ENCODE measurements at places on chromosomes 3 and 15. TPM values are rescaled to one million over a fixed set of nuclear protein-coding genes. Genes with fewer than 3 reads are reported as not detected.

GRCh38 chr3:59527493-59527892 is 477.7 kb upstream of the CFAP20DC start:
- H3K27ac ChIP-seq, result no peak overlapping the region
- no peaks in the 10 kb centered on the region for H3K27me3 ChIP-seq
- H3K4me1 ChIP-seq, result no peaks in the 10 kb centered on the region
- H3K4me3 ChIP-seq, result no peak overlapping the region
- no peaks in the 10 kb centered on the region for H3K36me3 ChIP-seq
- DNase-seq, result no peak

GRCh38 chr3:177470197-177470941 is 273.1 kb upstream of the TBL1XR1 start:
- H3K27ac ChIP-seq, result no peak overlapping the region
- H3K4me3 ChIP-seq, result no peak overlapping the region
- H3K27me3 ChIP-seq, result no peaks in the 10 kb centered on the region
- no peaks in the 10 kb centered on the region for H3K36me3 ChIP-seq
- DNase-seq, result no peak

The NLGN1 gene
- 19.4 TPM for total RNA-seq

DNA sequence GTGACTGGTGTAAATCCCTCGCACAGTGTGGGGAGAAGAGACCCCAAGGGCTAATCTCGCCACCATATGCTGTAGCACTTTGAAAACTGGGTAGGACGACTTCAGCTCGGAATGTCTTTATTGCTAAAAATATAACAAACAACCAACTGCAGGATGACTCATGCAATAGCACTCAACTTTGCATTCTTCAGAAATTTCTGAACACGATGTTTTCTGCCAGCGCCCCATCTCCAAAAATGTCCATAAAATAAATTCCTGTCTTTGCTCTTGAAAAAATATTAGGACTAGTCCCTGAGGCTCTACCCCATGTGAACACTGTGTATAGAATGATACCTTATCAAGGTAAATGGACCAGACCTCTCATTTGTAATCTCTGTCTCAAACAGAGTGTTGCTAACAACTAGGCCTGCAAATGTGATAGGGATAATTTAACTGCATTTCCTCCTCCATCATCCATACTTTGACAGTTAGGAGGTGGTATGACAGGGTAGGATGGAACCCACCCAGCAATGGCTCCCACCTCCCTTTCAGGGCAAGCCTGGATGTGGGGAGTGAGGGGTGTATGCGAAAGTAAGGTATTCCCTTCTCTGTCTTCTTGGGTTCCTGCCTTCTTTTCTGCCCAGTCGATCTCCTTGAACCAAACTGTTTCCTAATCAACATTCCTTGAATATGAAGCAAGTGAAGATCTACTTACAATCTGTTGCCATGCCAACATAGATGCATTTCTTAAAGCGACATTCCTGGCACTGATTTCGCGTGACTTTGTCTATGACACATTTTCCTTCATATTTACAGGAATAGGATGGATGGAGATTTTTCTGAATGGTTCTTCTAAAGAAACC is 201.1 kb downstream of the NR1D2 start:
- no peak overlapping the region for H3K27ac ChIP-seq
- no peak for DNase-seq
- H3K27me3 ChIP-seq, result no peaks in the 10 kb centered on the region
- no peaks in the 10 kb centered on the region for H3K4me1 ChIP-seq
- peaks cover 23% of the 10 kb centered on the region for H3K36me3 ChIP-seq
- H3K4me3 ChIP-seq, result no peak overlapping the region

GRCh38 chr3:112778353-112778948 is 68.2 kb downstream of the CD200R1L start:
- H3K4me1 ChIP-seq, result no peaks in the 10 kb centered on the region
- no peaks in the 10 kb centered on the region for H3K27me3 ChIP-seq
- no peak overlapping the region for H3K27ac ChIP-seq
- no peak overlapping the region for H3K4me3 ChIP-seq

DNA sequence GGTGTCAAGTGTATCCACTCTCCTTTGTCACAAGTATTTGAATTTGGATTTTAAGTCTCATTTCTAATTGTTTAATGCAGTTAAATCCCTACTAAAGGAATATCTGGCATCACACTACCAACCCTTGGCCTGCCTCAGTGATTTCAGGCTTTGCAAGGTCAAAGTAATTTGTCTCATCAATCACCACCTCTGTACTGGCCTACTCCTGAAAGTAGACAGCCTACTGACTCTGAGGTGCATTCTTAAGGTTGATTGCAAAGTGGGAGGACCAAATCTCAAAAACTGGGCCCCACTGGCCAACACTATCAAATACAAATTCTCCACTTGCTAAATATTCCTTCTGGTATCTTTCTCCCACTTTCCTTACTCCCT is 851 bp upstream of the TEX55 start:
- H3K36me3 ChIP-seq, result no peaks in the 10 kb centered on the region
- no peak for DNase-seq
- no peak overlapping the region for H3K4me3 ChIP-seq
- no peak overlapping the region for H3K27ac ChIP-seq
- peaks cover 4% of the 10 kb centered on the region for H3K4me1 ChIP-seq
